ENCODE measurements at places on chromosomes 3 and 15. TPM values are rescaled to one million over a fixed set of nuclear protein-coding genes. Genes with fewer than 3 reads are reported as not detected.

Gene EPHB3
- total RNA-seq, result 4.0 TPM

DNA sequence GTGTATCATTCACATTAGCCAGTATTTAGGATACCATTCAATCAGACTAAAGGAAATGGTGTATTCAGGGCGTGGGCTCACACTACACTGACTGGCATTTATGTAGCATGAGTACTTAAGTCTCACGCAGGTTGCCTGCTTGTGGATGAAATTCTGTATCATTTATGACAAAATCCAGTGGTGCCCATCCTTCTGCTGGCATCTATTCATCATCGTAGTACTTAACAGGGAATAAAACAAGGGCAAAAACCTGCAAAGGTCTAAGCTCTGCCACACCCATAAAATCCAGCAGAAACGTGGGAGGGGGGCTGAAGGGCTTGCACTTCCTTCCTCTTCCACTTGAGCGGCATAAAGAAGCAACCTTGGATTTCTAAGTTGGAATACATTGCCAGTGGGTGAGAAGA lies 2.7 kb downstream of the GAP43 start:
- DNase-seq, result no peak

GRCh38 chr3:165805946-165806561 lies 31.2 kb downstream of the BCHE start:
- DNase-seq, result no peak

Gene ARHGEF26
- 101 TPM for total RNA-seq

GRCh38 chr15:87942316-87942715 lies 314.2 kb downstream of the NTRK3 start:
- no peak for DNase-seq

DNA sequence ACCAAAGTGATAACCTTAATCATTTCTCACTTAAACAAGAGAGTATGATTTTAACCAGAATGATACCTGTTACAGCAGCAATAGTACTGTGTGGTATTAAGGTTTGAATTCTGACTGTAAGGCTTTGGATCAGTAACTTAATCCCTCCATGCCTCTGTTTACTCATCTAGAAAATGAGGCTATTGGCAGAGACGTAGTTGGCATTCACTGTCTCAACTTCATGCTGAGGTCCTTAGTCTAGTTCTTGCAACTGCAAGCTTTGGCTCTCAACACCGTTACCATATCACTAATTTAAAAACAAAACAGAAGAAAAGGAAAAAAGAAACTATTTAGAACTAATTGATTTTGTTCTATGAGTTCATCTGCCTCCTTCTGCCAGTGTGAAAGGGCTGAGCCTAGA lies 875.4 kb downstream of the MCTP2 start:
- DNase-seq, result no peak

Gene CELSR3
- total RNA-seq, result 1.3 TPM

- DNase-seq, result no peak
These were observed 79.7 kb downstream of the FBN1 start for GRCh38 chr15:48565560-48566482.

- no peak for DNase-seq
These were observed 75.8 kb downstream of the CTNNB1 start for GRCh38 chr3:41274944-41275668.

Gene WDR72
- 0.30 TPM for total RNA-seq

GRCh38 chr15:38961931-38962330 lies 397.3 kb upstream of the RASGRP1 start:
- no peak for DNase-seq

Gene SAMMSON
- total RNA-seq, result not detected

DNA sequence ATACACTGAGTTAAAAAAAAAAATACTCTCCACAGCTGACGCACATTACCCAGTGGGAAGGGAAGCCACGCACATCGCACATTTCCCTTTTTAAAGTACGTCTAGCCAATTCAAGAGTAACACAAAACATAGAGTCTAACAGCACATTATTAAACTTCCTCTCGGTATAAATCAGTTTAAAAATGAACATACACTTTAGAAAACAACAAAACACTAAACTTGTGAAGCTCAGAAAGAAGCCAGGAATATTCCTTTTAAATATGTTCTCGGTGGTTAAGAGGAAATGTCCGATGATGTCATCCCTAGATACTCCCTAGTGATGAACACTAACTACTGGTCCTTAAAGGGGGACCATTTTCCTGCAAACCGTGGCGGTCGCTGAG lies 721 bp downstream of the MYEF2 start:
- no peak for DNase-seq

DNA sequence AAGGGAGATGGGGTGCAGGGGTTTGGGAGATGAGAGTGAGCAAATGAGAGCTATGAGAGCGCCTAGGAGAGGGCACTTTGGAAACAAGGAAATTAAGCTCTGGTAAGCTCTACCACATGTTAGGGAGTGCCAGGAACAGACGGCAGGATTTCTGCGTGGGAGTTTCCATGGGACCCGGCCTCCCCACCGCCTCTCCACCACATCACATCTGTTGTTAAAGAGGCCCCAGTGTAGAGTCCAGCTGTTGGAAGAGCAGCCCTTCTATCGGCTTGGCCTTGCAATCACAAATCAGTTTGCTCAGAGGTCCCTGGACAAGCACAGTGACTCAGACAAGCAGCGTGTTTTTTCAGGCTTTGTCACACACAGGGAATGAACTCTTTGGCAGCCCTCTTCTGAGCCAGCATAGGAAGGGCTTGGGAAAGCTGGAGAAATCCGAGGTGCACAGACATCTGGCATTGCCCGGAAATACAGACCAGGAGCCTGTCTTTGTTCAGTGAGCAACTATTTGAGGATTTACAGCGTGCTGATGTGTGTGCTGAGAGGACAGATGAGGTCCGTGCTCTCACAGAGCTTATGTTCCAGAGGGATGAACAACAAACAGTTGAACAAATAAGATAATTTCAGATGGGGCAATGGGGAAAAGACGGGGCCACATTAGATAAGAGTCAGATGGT lies 370.6 kb upstream of the PROK2 start:
- no peak for DNase-seq
